ENCODE measurements at places on chromosomes 1 and 21.

GRCh38 chr1:93764366-93764750 lies 82.7 kb upstream of the BCAR3 start:
- DNase-seq: no peak

- peak; percentile 87 for DNase-seq
Measured at GRCh38 chr1:112849425-112850033, 106.5 kb downstream of the SLC16A1 start.

- DNase-seq: no peak
Measured at GRCh38 chr1:21644348-21644747, 24.8 kb downstream of the RAP1GAP start.

GRCh38 chr1:10739589-10739988 lies 56.9 kb downstream of the CASZ1 start:
- no peak for DNase-seq

GRCh38 chr1:94952539-94952938 lies 25.6 kb upstream of the CNN3 start:
- DNase-seq: no peak
